ENCODE measurements at places on chromosomes 13 and 19.

DNA sequence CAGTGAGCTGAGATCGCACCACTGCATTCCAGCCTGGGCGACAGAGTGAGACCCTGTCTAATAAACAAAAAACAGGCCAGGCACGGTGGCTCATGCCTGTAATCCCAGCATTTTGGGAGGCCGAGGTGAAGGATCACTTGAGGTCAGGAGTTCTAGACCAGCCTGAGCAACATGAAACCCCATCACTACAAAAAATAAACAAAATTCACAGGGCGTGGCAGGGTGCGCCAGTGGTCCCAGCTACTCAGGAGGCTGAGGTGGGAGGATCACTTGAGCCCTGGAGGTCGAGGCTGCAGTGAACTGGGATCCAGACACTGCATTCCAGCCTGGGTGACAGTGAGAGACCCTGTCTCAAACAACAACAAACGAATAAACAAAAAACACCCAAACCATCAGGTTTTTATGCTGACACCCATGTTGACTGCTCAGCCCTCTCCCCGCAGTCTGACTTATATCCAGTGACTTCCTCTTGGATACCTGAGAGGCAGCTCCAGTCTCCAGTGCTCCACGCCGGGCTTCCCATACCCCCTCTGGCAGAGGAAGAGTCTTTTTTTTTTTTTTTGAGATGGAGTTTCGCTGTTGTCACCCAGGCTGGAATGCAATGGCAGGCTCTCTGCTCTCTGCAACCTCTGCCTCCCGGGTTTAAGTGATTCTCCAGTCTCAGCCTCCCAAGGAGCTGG, 17.7 kb downstream of the WTIP start:
- DNase-seq, result no peak

- DNase-seq, result no peak
Measured at GRCh38 chr13:98821372-98822224, 69.1 kb upstream of the SLC15A1 start.

DNA sequence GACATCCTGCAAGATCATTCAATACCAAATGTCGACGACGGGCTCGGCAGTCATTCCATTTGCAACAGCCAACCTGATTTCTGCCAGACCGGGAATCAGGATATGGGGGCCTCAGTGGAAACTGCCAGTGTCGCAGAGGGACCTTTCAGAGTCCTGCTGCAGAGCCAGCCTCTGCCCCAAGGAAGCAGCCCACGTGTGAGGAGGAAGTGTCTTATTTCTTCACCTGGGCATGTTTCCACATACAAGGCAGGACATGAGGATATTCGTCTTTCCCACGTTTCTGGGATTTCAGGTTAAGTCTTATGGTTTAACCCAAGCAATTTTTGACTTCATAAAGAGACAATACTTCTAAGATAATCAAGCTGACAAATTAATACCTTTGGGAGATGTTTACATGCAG, 69.9 kb downstream of the ABCC4 start:
- no peak for DNase-seq

- DNase-seq, result no peak
Measured at GRCh38 chr19:11452620-11453310, 17.3 kb downstream of the PRKCSH start.

DNA sequence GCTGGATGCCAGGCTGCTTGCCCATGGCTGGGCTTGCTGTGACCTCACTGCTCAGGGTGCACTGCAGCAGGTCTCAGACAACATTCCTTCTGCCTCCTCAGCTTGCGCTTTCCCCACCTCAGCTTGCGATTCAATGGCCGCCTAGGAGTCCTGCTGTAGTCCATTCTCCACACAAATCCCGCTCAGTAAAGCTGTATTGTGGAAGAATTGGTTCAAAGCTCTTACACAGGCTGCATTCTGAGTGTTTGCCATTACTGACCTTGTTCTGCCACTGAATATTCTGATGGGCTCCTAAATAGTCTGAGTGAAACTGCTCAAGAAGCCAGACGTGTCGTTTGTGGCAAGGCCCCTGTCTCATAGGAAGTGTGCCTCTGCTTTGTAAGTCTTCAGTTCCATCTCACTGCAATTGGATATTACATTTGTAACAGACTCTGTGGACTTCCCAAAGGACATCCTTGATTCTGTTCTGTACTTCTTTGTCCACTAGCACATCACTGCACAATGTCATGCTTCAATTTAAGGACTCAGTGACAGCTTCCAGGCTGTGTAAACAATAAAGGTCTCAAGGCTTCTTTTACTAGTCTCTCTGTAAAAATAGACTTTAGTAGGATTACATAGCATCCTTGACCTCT, 49.8 kb downstream of the KATNAL1 start:
- DNase-seq, result no peak

DNA sequence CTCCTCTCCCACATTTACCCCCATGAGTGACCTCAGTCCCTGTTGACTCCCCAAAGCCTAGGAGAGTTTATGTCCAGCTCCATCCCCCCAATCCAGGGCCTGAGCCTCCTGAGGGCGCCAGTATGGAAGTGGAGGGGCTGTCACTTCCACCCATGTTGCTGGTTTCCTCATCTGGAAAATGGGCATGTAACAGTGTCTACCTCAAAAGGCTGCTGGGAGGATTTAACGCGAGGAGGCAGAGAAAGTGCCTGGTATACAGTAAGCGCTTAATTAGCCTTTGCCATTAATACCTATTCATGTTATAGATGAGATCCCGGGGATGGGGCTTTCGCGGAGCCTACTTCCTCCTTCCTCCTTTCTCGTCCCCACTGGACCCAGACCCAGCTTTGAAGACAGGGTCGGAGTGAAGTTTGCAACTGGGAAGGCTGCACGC, 476 bp downstream of the TYK2 start:
- no peak for DNase-seq
